ENCODE measurements at places on chromosomes 5 and 9.
A peak's percentile ranks its signal among the peaks of the same experiment; 100 is the strongest.

DNA sequence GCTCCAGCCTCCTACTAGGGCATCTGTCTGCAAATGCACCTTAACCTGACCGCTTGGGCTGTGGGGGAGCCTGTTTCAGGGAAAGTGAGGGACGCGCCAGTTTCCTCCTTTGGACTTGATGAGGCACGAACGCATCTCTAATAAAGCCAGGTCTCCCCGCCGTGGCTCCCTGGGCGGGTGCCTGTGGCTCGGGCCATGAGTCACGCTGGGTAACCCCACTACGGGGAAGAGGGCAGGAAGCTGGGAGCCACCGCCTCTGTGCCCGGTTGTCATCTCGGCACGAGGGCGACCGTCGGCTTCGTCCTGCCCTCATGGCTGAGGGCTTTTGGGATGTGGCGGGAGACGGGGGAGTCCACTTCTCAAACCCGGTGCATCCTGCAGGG is 12.1 kb downstream of the NOTCH1 start:
- DNase-seq: peak; percentile 43

- no peak for DNase-seq
These were observed 1.1 kb upstream of the BASP1 start for GRCh38 chr5:17216176-17216973.

DNA sequence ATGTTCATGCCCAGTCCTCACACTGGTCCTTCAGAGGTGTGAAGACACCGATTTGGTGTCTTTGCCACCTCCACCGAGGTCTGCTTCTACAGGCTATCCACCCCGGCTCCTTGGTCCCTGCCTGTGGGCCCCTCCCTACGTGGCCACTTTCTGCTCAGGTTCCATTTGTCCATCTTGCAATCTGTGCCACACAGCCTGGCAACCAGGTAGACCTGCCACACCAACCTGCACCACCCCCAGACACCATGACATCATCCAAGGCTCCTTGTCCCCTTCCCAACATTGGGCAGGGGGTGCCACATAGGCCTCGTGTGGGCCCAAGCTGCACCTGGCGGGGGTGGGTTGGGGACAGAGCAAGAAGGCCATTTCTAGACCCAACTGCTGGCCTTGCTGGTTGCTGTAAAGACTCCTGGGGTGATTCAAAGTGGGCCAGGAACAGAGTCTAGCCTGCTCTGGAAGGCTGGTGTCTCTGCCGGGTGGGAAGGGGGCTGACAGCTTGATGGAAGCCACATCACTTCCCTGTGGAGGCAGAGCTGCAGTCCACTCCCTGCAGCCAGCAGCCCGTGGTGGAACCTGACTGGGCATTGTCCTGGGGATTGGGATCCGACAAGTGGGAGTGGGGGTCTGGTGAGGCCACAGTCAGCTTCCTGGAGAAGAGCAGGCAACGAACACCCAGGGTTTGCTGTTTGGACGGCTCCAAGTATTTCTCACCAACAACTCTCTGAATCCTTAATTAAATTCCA is 65.8 kb upstream of the SLC25A51 start:
- DNase-seq: no peak

DNA sequence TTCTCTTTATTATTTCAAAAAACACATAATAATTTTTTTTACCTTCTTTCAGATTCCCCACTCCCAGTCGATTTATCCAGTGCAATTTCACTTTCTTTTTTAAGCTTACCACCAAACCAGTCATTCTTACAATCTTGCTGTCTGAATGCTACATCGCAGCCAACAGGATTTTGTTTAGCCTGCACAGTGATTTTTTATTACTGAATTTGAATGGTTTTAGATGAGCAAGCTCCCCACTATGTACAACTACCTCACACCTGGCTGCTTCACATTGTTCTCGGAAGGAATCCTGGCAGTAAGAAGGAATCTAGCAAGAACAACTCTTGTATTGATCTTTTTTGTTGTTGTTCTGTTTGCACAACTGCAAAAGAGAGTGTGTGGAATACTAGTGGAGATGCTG is 668.1 kb upstream of the WWC1 start:
- DNase-seq: no peak

- DNase-seq: no peak
These were observed 18.3 kb upstream of the CKMT2 start for GRCh38 chr5:81214848-81215247.

DNA sequence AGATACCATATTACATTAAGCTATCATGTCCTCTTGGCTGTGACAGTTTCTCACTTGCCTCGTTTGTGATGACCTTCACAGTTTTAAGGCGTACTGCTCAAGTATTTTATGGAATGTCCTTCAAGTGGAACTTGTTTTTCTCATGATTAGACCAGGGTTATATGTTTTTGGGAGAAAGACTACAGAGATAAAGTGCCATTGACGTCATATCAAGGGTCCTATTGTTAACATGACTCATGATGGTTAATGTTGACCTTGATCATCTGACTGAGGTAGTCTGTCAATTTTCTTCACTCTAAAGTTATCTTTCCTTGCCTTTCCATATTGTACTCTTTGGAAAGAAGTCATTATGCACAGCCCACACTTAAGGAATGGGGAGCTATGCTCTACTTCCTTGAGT is 17.8 kb upstream of the PTBP3 start:
- no peak for DNase-seq

GRCh38 chr5:155833287-155833686 is 493.7 kb upstream of the SGCD start:
- DNase-seq: no peak

GRCh38 chr5:176803943-176804498 is 6.3 kb upstream of the UNC5A start:
- no peak for DNase-seq

GRCh38 chr5:157544623-157544989 is 31.0 kb downstream of the ADAM19 start:
- DNase-seq: no peak

DNA sequence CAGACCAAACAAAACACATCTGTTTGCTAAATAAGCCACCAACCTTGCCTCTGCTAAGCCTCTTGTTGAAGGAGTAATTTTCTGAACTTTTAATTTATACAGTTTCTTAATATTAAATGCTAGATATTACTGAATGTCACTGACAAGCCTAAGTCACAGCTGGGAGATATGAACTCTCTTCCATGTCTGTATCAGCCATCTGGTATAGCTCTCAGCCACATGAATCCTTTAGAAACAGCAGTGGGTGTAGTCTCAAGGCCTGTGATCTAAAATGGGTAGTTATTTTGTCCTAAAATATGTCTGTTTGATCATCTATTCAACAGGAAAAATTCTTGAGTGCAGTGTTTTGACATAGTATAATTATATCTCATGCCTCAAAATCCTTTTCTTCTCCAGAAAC is 97.2 kb downstream of the CAMK4 start:
- DNase-seq: no peak

GRCh38 chr5:54742417-54742891 is 224.9 kb downstream of the SNX18 start:
- no peak for DNase-seq

All from stimulated activated CD4-positive, alpha-beta T cell treated with anti-CD3 and anti-CD28 coated beads, TNF-alpha, amount 100 ng/mL, for 4 hours (primary cell).